ENCODE measurements at places on chromosomes 1 and 21. TPM values are rescaled to one million over a fixed set of nuclear protein-coding genes. Genes with fewer than 3 reads are reported as not detected.

- no peaks in the 10 kb centered on the region for H3K27me3 ChIP-seq
- H3K4me1 ChIP-seq, result peaks cover 5% of the 10 kb centered on the region
- H3K36me3 ChIP-seq, result no peaks in the 10 kb centered on the region
- H3K4me3 ChIP-seq, result no peak overlapping the region
Observed at GRCh38 chr1:31900790-31901189, 37.4 kb downstream of the PTP4A2 start.

- no peak overlapping the region for H3K27ac ChIP-seq
- H3K4me1 ChIP-seq, result no peaks in the 10 kb centered on the region
- no peaks in the 10 kb centered on the region for H3K36me3 ChIP-seq
- H3K4me3 ChIP-seq, result no peak overlapping the region
- H3K27me3 ChIP-seq, result no peaks in the 10 kb centered on the region
- no peak for DNase-seq
Observed at GRCh38 chr1:40847023-40847745, 15.0 kb downstream of the CITED4 start.

DNA sequence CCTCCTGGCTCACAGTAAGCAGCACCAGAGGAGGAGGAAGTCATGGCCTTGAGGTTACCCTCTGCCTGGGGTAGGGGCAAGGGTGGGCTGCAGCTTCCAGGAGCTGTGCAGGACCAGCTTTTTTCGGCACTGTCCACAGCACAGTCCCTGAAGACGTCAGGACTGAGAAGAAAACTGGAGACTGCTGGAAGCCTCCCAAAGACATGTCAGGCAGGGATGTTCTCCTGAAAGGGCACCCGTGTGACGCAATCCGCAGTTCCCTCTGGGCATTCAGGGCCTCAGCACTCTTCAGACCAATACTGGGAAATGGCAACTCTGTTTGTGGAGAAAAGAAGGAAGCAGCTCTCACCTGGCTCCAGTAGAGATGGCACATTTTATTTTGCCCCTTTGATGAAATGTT lies 64.8 kb upstream of the TENT5C start:
- no peaks in the 10 kb centered on the region for H3K4me1 ChIP-seq
- H3K27ac ChIP-seq, result no peak overlapping the region
- no peak for DNase-seq
- H3K36me3 ChIP-seq, result no peaks in the 10 kb centered on the region

GRCh38 chr1:169548282-169548681 lies 38.0 kb downstream of the F5 start:
- H3K4me3 ChIP-seq, result no peak overlapping the region
- DNase-seq, result no peak

- no peaks in the 10 kb centered on the region for H3K36me3 ChIP-seq
- DNase-seq, result no peak
- no peak overlapping the region for H3K27ac ChIP-seq
- H3K27me3 ChIP-seq, result no peaks in the 10 kb centered on the region
- H3K4me3 ChIP-seq, result no peak overlapping the region
- no peaks in the 10 kb centered on the region for H3K4me1 ChIP-seq
Observed at GRCh38 chr1:158323866-158324265, 7.5 kb downstream of the CD1B start.

GRCh38 chr1:231099311-231099710 lies 59.3 kb upstream of the FAM89A start:
- H3K27ac ChIP-seq, result no peak overlapping the region
- no peaks in the 10 kb centered on the region for H3K36me3 ChIP-seq
- no peak for DNase-seq

GRCh38 chr1:235127732-235128455 lies 743 bp downstream of the TOMM20 start:
- DNase-seq, result no peak
- no peaks in the 10 kb centered on the region for H3K4me1 ChIP-seq
- H3K27ac ChIP-seq, result peak overlapping the region; percentile 94
- peaks cover 3% of the 10 kb centered on the region for H3K36me3 ChIP-seq

DNA sequence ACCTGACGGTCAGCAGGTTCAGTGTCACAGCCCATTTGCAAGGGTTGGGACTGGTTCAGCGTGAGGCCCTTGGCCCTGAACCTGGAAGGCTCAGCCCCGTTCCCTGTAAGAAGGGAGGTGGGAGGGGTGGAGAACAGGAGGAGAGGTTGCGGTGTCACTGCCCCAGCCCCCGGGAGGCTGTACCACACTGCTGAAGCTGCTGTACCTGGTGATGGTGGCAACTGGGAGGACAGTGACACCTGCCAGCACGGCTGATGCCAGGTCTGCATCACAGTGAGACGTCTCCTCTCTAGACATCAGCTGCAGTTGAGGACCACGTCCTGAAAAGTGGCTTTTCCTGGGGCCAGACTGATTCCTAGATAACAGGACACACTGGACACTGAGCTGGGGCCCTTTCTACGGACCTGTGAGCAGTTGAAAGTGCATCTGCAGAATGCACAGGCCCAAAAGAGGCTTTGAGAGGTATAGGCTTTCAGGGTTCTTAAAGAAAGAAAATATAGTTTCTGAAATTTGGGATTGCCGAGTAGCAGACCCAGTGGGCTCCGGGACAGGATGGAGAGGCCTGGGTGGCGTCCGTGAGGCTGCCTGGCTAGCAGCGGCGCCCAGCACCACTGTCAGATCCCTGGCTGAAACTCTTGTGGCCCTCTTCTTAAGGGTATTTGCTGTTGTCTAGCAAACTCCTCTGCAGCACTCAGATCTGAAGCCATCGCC lies 47.7 kb downstream of the COQ8A start:
- H3K4me3 ChIP-seq, result no peak overlapping the region
- H3K27me3 ChIP-seq, result no peaks in the 10 kb centered on the region
- no peak for DNase-seq
- H3K4me1 ChIP-seq, result no peaks in the 10 kb centered on the region
- H3K27ac ChIP-seq, result no peak overlapping the region

GRCh38 chr1:53324321-53324720 lies 3.5 kb downstream of the LRP8 start:
- no peak for DNase-seq
- no peaks in the 10 kb centered on the region for H3K36me3 ChIP-seq
- peaks cover 9% of the 10 kb centered on the region for H3K4me1 ChIP-seq

DNA sequence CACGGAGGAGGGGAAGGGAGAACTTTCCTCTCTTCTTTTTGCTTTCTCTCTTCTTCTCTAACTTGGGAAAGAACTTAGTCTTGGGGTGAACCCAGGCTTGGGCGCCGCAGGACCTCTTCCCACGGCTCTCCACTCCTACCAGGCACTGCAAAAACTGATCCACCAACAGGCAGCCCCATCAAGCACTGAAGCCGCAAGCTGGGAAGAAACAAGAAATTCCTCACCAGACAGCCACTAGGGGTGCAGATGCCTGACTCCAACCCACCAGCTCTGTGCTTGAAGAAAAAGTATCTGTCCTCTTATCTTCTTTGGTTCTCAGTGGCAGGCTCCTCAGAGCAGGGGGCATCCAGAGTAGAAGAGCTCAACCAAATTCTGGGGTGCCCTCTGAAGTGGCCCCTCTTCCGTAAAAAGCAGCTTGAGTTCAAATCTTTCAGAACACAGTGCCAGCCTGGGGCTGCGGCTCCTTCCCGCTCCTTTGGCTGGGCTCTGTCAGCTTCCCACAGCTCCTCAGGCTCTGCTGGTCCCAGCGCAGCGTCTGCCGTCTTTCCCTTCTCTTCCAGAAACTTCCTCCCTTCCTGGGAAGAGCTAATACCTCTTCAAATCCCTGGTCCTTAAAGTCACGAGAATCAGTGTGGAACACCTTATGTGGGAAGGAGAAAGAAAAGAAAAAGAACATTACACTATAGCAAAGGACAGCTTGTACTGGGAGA lies 2.4 kb downstream of the SLC41A1 start:
- peak; percentile 47 for DNase-seq
- H3K4me1 ChIP-seq, result peaks cover 20% of the 10 kb centered on the region
- peaks cover 7% of the 10 kb centered on the region for H3K36me3 ChIP-seq
- H3K27me3 ChIP-seq, result no peaks in the 10 kb centered on the region
- H3K27ac ChIP-seq, result no peak overlapping the region

DNA sequence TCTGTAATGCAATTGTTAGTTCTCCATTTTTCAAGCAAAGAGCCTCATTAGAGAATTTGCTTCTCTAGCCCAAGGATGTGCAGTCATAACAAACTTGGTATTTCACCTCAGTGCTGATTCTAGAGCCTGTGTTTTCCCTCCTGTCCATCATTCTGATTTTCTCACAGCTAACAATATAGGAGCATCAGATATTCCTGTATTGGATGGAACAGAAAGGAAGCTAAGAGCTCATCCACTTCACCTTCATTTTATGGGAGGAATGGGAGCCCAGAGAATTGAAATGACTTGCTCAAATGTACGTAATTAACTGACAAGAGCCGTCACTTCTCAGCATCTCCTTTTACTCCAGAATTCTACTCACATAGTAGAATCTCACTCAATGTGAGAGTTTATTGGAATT lies 96.6 kb downstream of the EDEM3 start:
- peaks cover 5% of the 10 kb centered on the region for H3K4me1 ChIP-seq
- H3K4me3 ChIP-seq, result no peak overlapping the region
- H3K27ac ChIP-seq, result no peak overlapping the region
- DNase-seq, result no peak
- no peaks in the 10 kb centered on the region for H3K27me3 ChIP-seq
- no peaks in the 10 kb centered on the region for H3K36me3 ChIP-seq

GRCh38 chr1:201348211-201348566 lies 29.3 kb downstream of the TNNT2 start:
- peaks cover 26% of the 10 kb centered on the region for H3K4me1 ChIP-seq
- H3K36me3 ChIP-seq, result no peaks in the 10 kb centered on the region
- peak; percentile 87 for DNase-seq
- no peak overlapping the region for H3K4me3 ChIP-seq

DNA sequence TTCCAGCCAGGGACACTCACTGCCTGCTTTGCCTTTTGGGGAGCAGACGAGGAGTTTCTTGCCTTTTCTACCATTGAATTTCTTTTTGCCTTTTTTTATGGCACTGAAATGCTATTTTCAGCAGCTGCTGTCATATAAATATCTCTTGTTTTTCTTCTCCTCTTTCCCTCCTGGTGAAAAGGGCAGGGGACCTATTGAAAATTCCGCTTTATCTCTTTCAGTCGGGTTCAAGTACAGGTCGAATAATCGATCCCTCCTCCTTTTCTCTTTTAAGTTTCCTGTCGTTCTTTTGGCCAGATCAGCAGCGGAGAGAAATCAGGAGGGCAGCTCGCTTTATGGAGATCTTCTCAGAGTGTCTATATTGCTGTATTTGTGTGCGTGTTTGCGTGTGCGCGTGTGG lies 67.4 kb upstream of the CASZ1 start:
- H3K4me3 ChIP-seq, result no peak overlapping the region
- peaks cover 10% of the 10 kb centered on the region for H3K4me1 ChIP-seq
- H3K36me3 ChIP-seq, result no peaks in the 10 kb centered on the region
- H3K27me3 ChIP-seq, result no peaks in the 10 kb centered on the region
- H3K27ac ChIP-seq, result no peak overlapping the region

DNA sequence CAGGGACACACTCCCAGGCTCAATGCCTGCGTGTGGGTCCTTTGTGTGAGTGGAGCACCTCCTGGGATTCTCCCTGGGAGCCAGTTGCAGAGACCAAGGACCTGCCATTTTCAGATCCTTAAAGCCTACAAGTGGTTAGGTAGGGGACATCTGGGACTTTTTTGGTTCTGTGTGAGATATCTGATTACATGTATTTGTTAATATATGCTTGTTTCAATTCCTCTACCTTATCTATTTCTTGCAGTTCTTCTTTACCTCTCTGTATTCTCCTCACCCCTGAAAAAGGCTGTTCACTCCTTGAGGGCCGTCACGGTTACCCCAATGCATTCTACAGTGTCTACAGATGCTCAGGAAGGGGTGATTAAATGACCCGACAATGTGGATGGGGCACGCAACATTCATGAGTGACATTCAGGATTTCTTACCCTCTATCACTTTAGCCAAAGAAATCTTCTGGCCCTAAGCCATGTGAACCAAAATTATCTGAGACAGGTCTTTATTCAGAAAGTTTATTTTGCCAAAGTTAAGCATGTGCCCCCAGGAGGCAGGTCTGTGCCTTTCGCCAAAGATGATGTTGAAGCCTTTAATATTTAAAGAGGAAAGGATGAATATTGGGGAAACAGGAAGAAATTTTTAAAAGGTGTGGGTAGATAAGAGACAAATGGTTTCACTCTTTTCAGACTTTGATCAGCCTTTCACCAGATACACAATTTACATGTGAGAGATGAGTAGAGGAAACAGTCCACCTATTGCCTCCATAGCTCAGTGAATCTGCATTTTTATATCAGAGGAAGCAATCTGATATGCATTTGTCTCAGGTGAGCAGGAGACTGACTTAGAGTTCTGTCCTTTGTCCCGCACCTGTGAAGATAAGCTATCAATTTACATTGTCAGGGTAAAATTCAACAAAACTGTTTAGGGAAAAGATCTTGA lies 44.6 kb upstream of the MPZL1 start:
- no peaks in the 10 kb centered on the region for H3K27me3 ChIP-seq
- H3K4me3 ChIP-seq, result no peak overlapping the region
- DNase-seq, result no peak
- H3K36me3 ChIP-seq, result no peaks in the 10 kb centered on the region

GRCh38 chr1:16243936-16244649 lies 7.1 kb upstream of the CPLANE2 start:
- no peak overlapping the region for H3K27ac ChIP-seq
- H3K4me1 ChIP-seq, result peaks cover 21% of the 10 kb centered on the region
- DNase-seq, result peak; percentile 88
- H3K36me3 ChIP-seq, result no peaks in the 10 kb centered on the region
- no peak overlapping the region for H3K4me3 ChIP-seq

- H3K27me3 ChIP-seq, result no peaks in the 10 kb centered on the region
- H3K4me1 ChIP-seq, result no peaks in the 10 kb centered on the region
- H3K27ac ChIP-seq, result no peak overlapping the region
- no peaks in the 10 kb centered on the region for H3K36me3 ChIP-seq
- H3K4me3 ChIP-seq, result no peak overlapping the region
Observed at GRCh38 chr1:244952940-244953339, 88.6 kb upstream of the HNRNPU start.

KLHDC9 gene
- 4.8 TPM for total RNA-seq

OR2AK2 gene
- total RNA-seq, result not detected

NT5C1A gene
- total RNA-seq, result not detected

DESI2 gene
- 40.7 TPM for total RNA-seq

ERVH48-1 gene
- 0.34 TPM for total RNA-seq

MCOLN2 gene
- total RNA-seq, result 0.98 TPM

KLHL12 gene
- 22.9 TPM for total RNA-seq

SAMD11 gene
- total RNA-seq, result 28.4 TPM
